ENCODE measurements at places on chromosomes 3 and 15.

- DNase-seq, result no peak
Measured at GRCh38 chr3:11275926-11276325, 3.7 kb downstream of the ATG7 start.

DNA sequence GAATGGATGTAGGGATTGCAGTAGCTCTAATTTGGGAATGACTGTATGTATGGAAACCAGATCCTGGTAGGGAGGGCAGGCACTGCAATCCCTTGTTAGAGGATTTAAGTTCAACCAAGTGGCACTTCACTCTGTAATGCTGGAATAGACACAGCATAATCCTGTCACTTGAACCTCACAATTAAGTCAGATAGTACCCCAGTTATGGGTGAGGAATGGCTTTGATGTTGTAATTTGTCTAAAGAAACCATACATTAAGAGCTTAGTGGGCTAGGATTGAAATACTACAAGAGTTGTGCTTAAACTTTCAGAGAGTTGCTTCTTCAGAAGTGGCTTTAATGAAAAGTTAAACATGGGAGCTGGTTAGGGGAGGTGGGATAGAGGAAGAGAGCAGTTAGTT is 9.3 kb downstream of the RAB7A start:
- DNase-seq, result no peak

GRCh38 chr3:103337179-103337845 is 902.5 kb downstream of the ZPLD1 start:
- DNase-seq, result no peak

- no peak for DNase-seq
Measured at GRCh38 chr3:174329321-174329720, 529.8 kb upstream of the NAALADL2 start.

DNA sequence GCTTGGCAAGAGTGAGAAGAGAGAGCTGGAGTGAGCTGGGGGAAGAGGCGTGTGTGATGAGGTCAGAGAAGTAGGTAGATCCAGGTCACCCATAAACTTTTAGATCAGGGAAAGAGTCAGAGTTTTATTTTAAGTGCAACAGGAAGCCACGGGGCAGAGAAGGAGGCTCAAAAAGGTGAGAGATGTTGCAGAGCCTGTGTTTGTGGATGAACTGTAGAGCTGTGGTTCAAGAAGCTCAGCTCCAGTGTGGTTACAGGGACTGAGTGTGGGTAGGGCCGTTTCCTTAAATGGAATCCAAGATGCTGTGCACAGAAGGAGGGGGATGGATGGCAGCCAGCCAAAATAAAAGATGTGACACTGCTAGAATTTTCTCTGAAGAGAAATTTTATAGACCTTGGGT is 337.2 kb downstream of the SATB1 start:
- no peak for DNase-seq

DNA sequence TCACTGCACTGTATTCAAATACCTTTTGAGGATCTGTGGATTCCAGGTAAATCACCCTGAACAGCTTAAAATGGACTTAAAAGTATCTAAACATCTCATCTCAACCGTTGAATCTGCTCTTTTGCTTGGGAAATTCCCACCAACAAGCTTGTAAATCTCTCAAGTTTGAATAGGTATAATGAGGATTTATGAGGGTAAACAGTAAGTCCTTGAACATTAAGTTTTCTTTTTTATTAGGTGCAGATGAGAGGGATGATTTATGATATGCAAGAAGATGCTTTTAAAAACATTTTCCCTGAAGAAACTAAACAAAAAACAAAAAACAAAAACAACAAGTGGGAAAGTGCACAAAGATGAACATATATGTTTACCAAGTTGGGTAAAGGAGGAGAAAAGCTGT is 290.6 kb downstream of the ROBO1 start:
- DNase-seq, result no peak

DNA sequence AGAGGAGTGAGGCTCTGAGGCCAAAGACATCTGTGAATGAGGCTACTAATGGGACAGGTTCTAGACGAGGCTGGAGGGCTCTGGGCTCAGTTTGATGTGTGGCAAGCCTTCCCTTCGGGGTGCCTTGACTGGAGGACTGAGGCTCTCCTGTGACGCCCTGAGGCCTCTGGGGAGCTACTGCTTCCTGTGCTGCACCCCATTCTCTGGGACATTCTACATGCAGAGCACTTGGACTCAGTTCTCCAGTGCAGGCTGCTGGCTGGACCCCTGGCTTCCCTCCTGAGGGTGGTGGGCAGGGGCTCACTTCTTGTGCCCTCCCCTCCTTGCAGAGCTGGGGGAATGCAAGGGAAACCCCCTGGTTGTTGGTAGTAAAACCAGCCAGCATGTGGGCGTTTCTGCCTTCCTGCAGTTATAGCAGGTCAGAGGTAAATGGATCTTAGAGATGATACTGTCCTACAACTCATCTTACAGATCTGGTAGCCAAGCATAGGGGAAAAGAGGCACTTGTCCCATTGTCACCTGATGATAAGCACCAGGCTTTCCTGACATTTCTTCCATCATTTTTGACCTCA is 133.3 kb downstream of the CHDH start:
- DNase-seq, result no peak

DNA sequence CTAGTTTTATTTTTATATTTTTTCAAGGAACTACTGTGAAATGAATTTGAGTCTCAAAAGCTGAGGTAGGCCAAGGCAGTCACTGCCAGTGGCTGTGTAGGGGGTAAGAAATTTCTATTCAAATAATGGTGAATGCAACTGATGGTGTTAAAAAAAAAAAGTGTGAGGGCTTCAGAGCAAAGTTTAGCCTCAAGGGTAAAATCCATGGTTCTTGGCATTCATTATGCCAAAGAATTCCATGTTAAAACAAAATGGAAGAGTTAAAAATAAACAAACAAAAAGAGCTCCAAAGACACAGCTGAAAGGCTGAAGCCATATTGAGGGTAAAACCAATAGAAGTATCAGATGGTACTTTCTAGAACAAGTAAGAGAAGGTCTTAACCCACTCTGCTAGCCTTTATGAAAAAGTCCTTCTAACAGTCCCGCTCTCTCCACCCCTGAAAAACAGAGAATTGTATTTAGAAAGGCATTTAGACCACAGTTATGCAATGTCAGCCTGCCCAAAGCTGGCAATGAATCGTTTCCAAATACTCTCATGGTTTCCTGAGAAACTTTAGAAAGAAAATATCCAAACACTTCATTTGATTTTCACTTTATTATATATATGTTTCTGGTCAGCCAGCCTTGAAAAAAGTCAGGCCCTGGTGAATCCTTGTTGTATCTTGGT is 158.4 kb upstream of the GMNC start:
- DNase-seq, result no peak

- DNase-seq, result no peak
Measured at GRCh38 chr15:93152360-93152759, 63.3 kb upstream of the RGMA start.

DNA sequence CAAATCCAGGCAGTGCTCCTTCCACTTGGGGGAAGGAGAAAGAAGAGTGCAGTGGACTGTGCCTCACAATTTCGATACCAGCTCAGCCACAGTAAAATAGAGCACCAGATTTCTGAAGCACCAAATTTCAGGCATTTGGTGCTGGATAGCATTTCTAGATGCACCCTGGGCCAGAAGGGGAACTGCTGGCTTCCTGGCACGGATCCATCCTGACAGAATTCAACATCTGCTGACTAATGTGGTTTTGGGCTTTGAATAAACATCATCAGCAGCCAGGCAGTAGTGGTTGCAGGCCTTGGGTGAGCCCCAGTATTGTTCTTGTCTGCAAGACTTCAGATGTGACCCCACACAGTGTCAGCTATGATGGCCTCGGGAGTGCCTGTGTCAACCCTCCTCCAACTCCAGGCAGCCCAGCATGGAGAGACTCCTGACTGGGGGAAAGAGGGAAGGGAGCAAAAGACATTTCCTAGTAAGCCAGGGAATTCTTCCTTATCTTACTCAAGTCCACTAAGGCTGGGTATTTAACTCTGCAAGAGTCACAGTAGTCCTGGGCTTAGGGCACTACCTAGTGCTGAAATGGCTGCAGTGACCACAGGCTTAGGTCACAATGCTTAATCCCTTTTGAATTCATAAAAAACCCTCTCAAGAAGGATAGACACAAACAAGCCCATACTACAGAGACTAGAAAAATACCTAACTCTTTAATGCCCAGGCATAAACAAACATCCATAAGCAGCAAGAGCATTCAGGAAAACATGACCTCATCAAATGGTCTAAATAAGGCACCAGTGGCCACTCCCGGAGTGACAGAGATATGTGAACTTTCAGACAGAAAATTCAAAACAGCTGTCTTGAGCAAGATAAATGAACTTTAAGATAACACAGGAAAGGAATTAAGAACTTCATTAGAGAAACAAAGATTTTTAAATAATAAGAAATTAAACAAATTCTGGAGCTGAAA is 74.7 kb downstream of the SPATA16 start:
- no peak for DNase-seq

DNA sequence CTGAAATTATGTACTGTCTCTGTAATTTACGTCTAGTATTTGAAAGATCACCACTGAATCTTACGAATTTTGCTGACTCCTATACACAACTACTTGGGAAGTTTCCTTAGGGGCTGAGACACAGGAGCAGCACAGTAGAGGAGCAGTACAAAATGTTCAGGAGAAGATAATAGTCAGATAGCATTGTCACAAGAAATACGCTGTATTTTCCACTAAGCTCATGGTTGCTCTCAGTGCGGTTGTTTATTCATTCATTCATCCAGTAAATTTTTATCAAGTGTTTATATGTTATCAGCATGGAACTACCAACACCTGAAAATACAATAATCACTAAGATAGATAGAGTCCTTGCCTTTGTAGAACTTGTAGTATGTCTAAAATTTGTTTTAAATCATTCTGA is 34.5 kb downstream of the ALCAM start:
- DNase-seq, result no peak

- no peak for DNase-seq
Measured at GRCh38 chr3:111473550-111473949, 68.4 kb upstream of the CD96 start.

GRCh38 chr15:94743668-94744067 is 512.3 kb downstream of the MCTP2 start:
- DNase-seq, result no peak

GRCh38 chr3:6560259-6560658 is 300.7 kb upstream of the GRM7 start:
- DNase-seq, result no peak

DNA sequence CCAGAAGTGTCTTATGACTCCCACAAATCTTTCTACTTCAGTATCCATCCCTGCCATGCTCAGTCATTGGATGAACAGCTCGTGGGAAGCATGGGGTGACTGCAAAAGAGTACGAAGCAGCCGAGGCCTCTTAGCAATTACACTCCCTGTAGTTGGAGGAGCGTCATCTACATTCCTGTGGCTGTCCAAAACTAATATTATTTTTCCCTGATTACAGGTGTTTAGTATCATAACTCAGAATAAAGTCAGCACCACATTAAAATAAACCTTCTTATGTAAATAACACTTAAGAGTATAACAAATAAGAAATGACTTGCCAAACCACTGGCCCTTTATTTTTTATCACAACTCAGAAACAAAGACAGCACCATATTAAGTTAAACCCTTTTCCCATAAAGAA is 141.5 kb downstream of the PLOD2 start:
- DNase-seq, result no peak

DNA sequence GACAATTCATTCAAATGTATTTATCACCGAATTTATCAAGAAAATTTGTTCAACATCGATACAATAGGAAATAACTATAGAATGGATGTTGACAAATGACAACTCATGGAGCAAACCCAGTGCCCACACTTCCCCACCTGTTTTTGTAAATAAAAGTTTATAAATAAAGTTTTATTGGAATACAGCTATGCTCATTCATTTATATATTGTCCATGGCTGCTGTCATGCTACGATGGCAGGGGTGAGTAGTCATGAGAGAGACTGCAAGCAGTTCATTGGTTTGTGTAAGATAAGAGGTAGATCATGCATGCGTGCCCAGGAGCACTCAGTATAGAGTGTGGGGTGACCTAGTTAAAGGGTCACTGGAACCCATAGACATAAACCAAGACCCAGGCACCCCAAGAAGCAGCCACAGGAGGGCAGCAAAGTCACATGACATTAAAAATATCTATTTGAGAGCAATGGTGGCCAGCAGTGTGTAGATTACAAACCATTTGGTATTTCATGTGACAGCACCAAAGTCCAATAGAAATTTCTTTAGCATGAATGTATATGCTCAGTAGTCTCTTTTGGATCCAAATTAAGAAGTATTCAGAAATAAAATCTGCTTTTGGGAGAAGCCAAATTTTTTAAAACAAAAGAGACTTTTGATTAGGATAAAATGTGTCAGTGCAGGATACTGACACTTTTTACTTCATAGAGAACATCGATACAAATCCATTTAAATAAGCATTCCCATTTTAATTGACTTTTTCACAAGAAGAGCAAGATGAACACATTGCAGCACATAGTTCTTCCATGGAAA is 794.8 kb downstream of the MCTP2 start:
- DNase-seq, result peak; percentile 78

- DNase-seq, result no peak
Measured at GRCh38 chr3:66836363-66837152, 161.5 kb upstream of the KBTBD8 start.

- no peak for DNase-seq
Measured at GRCh38 chr15:71199384-71200351, 84.4 kb downstream of the THSD4 start.

- no peak for DNase-seq
Measured at GRCh38 chr15:27183201-27183600, 212.2 kb downstream of the GABRG3 start.

DNA sequence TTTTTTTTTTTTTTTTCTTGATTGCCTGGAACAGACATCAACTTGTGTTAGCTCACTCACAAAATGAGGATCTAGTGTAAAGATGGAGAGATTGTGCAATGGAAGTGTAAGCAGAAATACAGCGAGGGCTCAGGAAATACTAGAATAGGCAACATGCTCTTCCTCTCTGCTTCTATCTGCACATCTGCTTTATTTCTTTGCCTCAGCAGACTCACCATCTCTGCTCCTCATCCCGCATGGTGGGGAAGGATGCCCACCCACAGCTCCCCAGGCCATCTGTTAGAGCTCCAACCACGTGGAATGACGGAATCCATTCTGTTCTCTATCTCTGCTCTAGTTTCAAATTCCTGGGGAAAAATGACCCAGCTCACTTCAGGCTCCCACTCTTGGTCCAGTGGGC is 128.0 kb upstream of the ADAMTS9 start:
- no peak for DNase-seq

- DNase-seq, result no peak
Measured at GRCh38 chr3:131957511-131957910, 77.3 kb downstream of the CPNE4 start.

- DNase-seq, result no peak
Measured at GRCh38 chr3:174202561-174202960, 656.6 kb upstream of the NAALADL2 start.

DNA sequence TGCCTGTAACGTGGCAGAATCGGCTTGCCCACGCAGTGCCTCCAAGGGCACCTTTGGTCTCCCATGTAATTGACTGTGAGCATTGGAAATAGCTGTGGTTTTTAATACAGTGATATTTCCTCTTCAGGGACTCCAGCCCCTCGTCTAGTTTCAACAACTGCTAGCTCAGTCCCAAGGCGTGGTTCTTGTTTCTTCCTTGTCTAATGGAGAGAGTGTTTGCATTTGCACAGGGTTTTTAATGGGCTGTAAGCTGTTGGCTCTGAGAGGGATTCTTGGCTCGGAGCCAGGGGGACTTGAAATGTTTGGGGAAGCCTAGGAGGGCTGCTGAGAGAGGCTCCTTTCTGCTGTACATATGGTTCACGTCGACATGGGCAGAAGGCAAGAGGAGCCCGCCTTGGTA is 86.2 kb downstream of the THSD4 start:
- no peak for DNase-seq

GRCh38 chr3:157294953-157295352 is 135.0 kb upstream of the CCNL1 start:
- no peak for DNase-seq
